Globus pallidus (tissue), 1 donor: ENCODE measurements at places on chromosomes 11 and 22.

- no peak for DNase-seq
Observed at GRCh38 chr11:35491231-35491871, 34.1 kb downstream of the PAMR1 start.

- no peak for DNase-seq
Observed at GRCh38 chr11:36160091-36160490, 129.1 kb downstream of the COMMD9 start.

DNA sequence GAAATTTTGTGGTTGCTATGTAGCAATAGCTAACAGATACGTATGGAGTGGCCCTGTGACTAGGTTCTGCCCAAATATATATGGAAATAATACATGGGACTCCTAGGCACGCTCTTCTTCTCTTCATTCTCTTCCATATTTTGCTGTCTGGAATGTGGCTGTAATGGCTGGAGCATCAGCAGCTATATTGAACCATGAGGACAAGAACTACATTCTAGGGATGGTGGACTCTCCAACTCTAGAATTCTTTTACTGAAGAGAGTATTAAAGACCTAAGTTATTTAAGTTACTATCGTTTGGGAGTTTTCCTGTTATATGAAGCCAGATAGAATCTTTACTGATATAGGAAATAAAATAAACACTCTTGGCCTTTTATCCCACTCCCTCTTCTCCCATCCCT, 7.5 kb upstream of the NELL1 start:
- DNase-seq: no peak

GRCh38 chr11:46528445-46529094, 65.3 kb downstream of the AMBRA1 start:
- DNase-seq: no peak

DNA sequence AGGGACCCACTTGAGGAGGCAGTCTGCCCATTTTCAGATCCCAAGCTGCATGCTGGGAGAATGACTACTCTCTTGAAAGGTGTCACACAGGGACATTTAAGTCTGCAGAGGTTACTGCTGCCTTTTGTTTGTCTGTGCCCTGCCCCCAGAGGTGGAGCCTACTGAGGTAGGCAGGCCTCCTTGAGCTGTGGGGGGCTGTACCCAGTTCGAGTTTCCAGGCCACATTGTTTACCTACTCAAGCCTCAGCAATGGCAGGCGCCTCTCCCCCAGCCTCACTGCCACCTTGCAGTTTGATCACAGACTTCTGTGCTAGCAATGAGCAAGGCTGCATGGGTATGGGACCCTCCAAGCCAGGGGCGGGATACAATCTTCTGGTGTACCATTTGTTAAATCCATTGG, 126.0 kb downstream of the OR4A5 start:
- DNase-seq: no peak

DNA sequence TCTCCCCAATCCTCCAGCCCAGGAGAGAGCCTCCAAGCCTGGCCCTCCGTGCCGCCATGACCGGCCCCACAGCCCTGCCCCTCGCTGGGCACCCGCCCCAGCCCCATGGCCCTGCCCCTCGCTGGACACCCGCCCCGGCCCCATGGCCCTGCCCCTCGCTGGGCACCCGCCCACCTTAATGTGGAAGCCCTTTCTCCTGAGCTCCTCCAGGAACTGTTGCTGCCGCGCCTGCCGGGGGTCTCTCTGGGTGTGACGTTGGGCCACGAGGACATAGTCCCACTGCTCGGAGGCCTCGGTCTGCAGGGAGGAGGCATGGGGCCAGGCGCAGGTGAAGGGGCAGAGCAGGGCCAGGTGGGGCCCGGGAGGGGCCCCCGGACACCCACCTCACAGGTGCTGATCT, 8.2 kb downstream of the ANO9 start:
- DNase-seq: no peak

- DNase-seq: no peak
Observed at GRCh38 chr22:30117256-30117655, 37.0 kb downstream of the HORMAD2 start.

GRCh38 chr22:49523374-49524008, 304.2 kb downstream of the BRD1 start:
- no peak for DNase-seq

- no peak for DNase-seq
Observed at GRCh38 chr22:45304971-45305370, 4.8 kb upstream of the FAM118A start.

- no peak for DNase-seq
Observed at GRCh38 chr11:69052343-69053168, 3.8 kb downstream of the TPCN2 start.

- DNase-seq: no peak
Observed at GRCh38 chr11:827897-828192, at the start of gene CRACR2B. CRACR2B (plus strand) TSS chr11:827919; CDS start chr11:828608, 689 bp downstream.

DNA sequence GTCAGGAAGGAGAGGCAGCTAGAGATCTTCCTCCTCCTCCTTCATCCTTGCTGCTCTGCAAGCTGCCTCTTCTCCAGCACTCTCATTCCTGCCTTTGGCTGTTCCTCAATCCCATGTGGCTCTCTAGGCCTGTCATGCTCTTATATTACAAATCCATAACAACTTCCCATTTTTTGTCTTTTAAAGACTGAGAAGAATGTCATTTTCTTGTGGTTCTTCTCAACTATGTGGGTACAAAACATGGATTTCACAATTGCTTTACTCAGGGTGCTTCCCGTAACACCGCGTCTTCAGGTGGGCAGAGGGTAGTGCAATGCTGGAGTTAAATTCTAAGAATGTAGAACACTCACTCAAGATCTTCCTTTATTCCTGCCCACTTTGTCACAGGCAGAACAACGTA, 6.8 kb upstream of the CAT start:
- DNase-seq: no peak

DNA sequence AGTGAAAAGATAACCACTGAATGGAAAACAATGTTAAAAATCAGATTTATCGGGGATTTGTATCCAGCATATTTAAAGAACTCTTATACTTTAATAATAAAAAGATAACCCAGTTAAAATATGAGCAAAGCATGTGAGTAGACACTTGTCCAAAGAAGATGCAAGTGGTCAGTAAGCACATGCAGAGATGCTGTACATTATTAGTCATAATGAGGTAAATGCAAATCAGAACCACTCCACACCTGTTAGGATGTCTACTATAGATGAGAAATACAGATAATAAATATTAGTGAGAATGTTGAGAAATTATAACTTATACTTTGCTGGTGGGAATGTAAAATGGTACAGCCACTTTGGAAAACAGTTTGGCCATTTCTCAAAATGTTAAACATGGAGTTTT, 28.0 kb downstream of the QSER1 start:
- no peak for DNase-seq

- DNase-seq: no peak
Observed at GRCh38 chr22:33697640-33698039, 222.6 kb downstream of the LARGE1 start.

GRCh38 chr11:132839236-132839945, 692.9 kb downstream of the OPCML start:
- no peak for DNase-seq

DNA sequence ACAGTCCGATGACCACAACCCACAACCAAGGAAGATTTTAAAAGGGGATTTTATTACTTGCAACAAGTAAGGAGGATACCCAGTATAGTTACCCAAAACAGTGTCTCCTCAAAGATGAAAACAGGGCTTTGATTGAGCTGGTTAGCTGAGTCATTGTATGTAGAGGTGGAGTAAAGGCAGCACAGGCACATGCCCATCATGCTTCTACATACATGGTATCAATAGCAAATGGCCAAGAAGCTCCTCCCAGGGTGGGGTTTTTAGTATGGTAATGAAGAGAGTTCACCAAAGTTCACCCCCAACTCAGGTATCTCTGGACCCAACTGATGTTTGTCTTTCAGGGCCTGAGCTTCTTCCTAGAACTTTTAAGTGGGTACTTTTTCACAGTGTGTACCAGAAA, 157.1 kb upstream of the CEP126 start:
- DNase-seq: no peak

DNA sequence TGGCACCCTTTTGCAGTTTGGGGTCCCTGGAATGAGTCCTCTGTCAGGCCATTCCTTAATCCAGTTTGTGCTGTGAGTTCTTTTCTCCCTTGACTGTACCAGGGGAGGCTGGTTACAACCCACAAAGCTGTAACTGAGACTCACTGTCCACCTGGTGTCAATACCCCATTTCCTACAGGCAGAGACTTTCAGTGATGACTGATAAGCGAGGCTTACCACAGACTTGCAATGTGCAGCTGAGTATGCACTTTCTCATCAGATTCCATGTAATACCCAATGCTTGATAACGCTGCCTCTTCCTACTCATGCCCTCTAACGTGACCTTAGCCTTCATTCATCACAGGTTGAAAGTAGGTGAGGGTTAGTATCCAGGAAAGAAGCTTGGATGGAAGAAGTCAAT, 120.1 kb downstream of the INSC start:
- no peak for DNase-seq

- DNase-seq: no peak
Observed at GRCh38 chr11:6587360-6587953, 16.0 kb downstream of the RRP8 start.

DNA sequence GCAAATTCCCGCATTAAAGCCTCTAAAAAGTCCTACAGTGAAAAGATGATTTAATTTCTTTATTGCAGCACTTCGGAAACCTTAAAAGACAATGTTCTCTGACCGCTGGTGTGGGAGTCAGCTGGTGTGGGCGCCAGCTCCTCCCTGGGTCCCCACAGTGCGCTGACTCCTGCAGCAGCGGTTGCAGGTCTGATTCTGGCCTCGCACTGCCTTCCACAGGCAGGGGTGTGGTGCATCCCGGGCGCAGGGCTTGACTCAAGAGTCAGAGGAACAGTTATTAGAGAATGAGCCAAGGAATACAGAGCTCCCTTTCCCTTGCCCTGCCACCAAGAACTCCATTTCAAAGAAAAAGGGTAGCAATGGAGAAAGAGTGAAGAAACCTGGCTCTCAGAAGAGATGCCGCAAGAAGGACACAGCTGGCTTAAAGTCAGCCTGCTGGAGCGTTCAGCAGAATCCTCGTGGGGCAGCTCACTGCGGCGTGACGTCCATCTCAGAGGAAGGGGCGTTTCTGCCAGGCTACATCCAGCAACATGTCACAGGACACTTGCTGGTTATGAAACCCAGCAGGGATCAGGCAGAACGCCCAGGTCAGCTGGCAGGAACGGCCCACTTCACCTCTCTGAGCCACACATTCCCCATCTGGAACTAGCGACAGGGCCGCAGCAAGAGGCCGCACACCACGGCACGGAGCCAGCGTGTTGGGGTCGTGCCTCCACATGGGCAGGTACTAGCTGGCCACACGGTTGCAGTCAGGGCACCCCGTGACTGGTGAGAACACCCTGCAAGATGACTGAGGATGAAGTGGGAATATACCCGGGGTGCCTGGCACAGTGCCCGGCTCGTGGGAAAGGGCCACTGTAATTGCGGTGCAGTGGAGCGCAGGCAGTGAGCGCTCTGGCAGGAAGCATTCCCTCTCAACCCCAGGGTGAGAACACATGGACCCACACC, 18.1 kb upstream of the EFCAB6 start:
- DNase-seq: no peak

DNA sequence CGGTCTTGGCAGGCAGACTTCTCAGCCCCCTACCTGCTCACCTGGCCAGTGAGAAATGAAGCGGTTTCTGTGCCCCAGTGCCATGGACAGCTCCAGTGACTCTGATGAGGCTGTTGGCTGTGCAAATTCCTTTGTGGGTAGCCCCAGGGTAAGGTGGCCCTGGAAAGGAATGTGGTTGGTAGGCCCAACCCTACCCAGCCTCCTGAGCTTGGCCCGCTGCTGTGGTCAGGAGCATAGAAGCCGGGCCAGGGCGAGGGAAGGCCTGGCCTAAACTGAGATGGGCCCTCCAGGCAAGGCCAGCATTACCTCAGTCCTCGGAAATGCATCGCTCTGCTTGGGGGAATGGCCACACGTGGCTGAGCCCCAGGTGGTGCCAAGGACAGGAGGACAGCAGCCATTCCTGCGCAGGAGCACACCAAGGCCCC, 16.9 kb downstream of the DAGLA start:
- no peak for DNase-seq

DNA sequence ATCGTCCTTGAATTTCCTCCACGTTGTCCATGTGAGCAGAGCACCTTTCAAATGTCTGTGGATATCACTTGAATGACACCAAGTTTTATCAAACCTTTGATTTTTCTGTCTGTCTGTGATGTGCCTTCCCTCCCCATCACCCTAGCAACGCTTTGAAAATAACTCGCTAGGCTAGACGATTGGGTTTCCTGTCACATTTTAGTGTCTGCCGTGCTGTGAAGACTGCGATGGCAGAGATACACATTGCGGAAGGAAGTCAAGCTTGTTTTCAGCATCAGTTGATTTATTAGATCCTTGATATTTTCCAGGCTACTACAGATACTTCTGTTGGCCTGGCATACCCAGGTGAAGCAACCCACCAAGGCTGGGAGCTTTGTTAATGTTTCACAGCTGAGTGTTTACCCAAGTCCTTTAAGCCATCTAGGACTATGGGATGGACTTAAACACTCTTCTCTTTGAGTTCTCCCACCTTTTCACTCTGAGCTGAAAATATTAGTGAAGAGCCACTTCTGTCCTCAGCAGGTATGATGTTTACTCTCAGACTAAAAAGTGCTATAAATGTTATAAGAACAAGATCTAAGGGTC, 93.6 kb upstream of the CD44 start:
- no peak for DNase-seq

- DNase-seq: peak; percentile 42
Observed at GRCh38 chr11:86062719-86063118, 6.2 kb downstream of the PICALM start.

GRCh38 chr22:17638182-17638431, 450 bp upstream of the BCL2L13 start:
- no peak for DNase-seq

DNA sequence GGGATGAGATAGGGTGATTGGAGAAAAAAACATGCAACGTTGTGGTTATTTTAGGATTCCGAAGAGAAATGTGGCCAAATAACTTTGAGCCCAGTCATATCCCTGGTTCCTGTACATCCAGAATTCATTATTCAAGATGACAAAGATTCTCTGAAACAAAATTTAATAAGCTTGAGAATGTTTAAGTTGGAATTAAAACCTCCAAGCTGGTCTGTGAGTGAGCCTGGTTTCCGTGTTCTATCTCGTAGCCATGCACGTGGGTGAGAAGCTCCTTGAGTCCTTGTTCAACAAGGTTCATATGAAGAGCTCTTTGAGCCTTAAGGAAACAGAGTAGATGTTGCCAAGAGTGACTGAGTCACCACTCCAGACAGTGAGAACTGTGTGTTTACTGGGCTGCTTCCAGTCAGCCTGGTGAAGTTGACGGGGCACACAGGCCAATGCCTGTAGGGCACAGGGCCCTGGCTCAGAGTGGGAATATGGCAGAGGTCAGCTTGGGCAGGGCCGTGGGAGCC, 206.5 kb downstream of the NAV2 start:
- no peak for DNase-seq
